ENCODE measurements at places on chromosomes 5 and 9.

DNA sequence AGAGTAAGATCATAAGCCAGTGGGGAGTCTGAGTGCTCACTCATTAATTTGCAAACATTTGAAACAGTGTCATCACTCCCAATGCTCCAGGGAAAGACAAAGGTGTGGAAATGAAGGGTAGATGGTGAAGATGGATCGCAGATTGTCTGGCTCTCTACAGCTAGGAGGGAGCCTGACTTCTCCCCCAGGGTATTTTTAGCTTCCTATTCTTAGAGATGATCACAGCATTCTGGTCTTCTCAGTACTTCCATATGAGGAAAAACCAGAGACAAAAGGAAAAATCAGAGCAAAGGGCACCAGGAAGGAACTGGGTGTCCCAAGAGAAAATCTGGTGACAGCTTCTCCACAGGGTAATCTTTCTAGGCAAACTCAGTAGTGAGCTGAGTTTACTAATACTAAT lies 401.9 kb upstream of the GRIA1 start:
- no peak for DNase-seq

DNA sequence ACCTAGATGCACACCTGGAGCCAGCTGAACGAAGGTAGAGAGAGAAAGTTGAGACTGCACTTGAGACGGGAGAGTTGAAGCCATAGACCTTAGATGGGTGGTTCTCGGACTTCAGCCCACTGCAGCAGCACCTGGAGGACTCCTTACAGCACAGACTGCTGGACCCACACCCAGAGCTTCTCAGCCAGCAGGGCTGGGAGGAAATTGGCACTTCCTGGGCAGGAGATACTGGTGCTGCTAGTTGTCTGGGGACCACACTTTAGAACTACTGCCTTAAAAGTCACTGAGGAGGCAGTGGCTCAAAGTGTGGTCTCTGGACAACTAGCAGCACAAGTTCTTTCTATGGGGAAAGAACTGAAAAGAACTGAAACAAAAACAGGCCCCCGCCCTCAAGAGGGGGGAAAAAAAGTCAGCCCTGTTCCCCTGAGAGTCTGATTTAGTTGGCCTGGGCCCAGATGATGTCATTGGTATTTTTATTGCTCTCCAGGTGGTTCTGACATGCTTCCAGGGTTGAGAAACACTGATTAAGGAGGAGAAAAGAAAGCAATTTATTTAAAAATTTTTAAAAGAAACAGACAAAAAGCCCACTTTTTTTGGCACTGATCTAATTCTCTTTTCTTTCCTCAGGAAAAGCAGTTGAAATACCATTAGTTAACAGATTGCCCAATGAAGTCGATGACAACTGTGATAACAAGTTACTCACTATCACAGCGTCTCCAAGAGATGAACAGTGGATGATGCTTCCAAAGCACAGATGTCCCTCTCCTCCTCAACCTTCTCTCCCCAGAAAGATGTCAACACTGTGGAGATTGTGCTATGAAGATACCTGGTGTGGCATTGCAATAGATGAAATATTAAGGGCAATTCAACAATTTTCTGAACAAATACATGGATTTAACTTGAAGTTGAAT lies 73.6 kb upstream of the ADAMTS16 start:
- DNase-seq: no peak

DNA sequence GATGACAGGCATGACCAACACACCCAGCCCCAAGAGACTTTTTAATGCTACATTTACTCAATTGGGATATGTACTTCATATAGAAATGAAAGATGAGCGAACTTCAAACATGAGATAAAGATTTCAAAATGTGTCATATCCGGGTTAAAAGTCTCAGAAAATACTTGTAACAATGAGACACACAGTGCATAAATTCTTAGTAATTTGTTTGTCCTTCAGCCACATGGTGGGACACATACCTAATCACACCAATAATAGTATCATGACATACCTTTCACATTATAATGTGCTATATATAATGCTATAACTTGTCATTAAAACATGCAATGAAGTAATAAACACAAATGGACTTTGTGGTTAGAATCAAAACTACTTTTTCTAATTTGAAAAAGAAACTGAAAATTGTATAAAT lies 204.7 kb upstream of the RFX3 start:
- no peak for DNase-seq

DNA sequence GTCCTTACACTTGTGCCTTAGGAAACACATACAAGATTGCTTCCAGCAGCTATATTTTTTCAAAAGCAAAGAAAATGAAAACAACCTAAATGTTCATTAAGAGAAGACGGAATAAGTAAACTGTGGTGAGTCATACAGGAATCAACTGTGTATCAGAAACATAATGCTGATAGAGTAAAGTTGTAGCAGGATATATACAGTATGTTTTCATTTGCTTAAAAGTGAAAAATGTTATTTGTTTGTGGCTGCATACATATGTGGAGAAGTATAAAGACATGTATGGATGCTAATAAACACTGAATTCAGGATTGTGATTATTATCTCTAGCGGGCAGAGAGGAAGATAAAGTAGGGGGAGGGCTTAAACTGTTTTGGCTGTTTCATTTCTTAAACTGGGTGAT lies 8.3 kb downstream of the DCTN4 start:
- no peak for DNase-seq

DNA sequence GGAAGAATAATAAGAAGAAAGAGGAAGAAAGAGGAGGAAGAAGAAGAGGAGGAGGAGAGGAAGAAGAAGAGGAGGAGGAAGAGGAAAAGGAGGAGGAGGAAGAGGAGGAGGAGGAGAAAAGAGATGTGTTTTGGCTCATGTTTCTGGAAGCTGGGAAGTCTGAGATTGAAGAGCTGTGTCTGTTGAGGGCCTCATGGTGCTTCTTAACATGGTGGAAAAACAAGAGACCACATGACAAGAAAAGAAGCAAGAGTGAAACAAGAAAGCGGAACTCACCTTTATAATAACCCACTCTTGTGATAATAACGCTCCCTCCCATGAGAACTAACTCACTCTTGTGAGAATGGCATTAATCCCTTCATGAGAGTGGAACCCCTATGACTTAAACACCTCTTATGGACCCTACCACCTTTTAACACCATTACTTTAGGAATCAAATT lies 36.1 kb upstream of the RANBP6 start:
- DNase-seq: no peak

DNA sequence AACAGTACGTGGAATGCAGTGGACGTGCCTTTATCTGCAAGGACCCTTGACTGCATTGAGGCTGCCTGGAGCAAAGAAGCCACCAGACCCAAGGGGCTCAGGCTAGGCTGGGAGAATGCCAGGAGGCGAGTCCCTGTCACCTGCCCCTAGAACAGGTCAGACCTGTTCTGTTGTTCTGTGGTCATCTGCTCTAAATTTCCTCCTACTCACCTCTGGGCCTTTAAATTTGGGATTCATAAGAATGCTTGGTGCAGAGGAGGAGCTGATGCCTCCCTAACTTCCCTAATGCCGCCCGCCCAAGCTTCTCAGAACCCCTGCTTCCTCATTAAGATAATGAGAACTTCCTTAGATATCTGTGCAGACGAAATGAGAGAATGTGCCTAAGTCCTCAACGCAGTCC lies 32.0 kb downstream of the DAPK1 start:
- DNase-seq: no peak

- DNase-seq: no peak
Observed at GRCh38 chr5:125140855-125141254, 394.4 kb upstream of the ZNF608 start.

DNA sequence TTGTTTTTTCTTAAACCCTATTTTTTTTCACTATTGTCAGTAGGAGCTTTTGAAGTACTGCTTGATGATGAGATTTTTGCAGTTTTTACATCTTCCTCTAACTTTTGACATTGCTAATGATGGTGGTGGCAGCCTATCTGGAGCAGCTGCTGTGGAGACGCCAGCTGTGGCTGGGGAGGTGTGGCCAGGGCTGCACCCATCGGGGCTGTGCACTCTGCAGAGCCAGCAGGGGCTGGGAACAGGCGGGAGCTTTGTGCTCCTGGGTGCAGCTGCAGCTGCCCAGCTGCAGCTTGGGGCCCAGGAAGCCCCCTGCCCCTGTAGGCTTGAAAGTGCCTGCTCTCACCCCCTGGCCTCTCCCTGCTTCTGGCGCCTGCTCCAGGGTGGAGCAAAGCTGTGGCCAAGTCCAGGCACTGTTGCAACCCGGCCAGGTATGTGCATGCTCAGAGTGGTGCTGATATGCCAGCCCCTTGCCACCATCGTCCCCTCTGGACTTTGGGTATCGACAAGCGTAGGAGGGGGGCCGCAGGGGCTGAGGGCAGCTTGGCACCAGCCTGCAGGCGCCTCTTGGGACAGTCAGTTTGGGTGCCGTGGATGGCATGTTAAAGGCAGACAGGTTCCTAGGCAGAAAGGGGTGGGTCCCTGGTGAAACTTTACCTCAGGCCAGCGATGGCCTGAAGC lies 39.2 kb downstream of the FER start:
- DNase-seq: no peak

- no peak for DNase-seq
Observed at GRCh38 chr5:145908206-145908960, 28.0 kb upstream of the SH3RF2 start.

DNA sequence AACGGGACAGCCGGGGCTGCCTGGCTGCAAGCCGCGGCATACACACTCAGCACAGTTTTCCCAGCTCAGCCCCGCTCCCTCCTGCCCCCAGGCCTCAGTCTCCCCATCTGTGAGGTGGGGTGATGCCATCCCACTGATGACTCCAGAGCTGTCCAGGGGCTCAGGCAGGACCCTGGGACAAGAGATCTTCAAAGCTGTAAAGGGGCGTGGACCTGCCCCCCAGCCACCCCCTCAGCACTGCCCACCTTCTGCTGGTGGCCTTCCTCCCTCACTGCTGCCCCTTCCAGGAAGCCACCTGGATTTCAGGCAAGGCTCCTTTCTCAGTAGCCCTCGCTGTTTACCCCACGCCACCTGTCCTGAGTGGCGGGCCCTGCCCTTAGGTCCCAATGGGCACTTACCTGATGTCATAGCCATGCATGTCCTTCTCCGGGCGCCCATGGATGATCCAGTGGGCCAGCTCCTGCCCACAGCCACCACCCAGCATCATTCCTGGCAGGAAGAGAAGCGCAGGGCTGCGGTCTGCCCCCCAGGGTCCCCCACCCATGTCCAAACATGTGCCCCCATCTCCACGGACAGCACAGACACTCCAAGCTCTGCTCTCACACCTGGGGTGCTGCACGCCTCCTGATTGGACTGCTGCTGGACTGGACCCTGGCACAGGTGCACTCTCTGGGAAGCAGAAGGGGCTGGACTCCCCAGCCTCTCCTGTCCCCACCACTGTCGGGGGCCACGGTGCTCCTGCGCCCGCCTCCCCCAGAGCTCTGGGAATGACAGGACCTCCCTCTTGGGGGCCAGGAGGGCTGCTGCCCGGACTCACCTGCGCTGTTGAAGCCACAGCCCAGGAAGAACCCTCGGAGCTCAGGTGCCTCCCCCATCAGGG lies 25.7 kb downstream of the SARDH start:
- DNase-seq: no peak

GRCh38 chr5:127423173-127423798 lies 94.2 kb upstream of the PRRC1 start:
- no peak for DNase-seq

DNA sequence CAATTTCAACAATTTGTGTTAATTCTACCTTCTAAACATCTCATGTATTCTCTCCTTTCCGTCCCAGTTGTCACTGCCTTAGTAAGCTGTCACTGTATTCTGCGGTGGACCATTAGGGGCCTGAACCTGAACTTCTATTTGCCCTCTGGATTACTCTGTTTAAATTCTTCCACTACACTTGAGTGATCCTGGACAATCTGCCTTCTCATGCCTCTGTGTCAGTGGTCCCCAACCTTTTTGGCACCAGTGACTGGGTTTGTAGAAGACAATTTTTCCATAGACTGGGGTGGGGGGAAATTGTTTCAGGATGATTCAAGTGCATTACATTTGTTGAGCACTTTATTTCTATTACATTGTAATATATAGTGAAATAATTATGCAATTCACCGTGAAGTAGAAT lies 1157.6 kb upstream of the SEMA6A start:
- no peak for DNase-seq

GRCh38 chr5:83443534-83443933 lies 28.0 kb upstream of the VCAN start:
- DNase-seq: no peak

- no peak for DNase-seq
Observed at GRCh38 chr5:42595597-42595996, 161.0 kb upstream of the CCDC152 start.

DNA sequence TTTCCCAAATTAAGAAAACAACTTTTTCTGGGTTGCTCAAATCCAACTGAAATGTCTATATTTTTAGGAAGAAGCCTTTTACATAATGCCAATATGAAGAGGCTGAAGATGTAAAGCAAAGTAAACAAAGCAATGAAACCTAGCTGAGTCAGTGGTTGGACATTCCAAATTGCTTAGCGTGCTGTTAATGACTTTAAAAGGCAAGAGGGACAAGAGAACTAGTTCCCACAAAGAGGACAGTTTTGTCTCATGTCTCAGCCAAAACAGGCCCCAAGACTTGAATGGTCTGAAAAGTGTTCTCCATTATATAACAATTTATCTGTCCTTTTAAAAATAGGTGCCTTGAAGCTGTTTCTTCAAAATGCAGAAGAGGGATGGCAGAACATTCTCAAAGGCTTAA lies 407.0 kb downstream of the ENC1 start:
- no peak for DNase-seq

DNA sequence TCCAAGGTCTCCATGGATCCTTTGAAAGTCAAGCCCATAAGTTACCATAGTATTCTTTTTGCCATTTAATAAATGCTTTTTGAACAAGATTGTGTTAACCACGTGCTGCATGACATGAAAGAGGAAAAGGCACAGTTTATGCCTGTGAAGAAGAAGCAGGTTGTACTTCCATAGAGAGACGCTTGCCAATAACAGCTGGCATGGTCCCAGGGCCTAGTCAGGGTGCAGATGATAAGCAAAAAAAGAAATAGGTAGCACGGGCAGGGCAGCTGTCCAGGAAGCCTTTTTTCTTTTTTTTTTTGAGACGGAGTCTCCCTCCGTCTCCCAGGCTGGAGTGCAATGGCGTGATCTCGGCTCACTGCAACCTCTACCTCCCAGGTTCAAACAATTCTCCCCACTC lies 71.8 kb upstream of the CLINT1 start:
- no peak for DNase-seq

DNA sequence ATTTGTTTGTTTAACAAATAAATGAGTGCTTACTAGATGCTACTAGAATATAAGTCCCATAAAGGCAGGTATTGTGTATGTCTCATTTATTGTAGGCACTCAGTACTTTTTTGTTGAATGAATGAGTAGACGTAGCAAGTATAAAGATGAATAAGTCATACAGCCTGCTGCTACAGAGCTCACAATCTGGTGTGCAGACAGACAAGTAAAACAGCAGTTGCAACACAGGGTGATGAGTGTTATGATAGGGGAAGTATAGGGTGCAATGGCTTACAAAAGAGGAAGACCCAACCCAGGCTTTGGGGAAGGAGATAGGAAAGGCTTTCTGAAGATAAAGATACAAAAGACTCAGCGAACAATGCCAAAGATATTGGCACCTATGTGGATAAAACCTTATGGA lies 47.7 kb downstream of the SH3RF2 start:
- no peak for DNase-seq

DNA sequence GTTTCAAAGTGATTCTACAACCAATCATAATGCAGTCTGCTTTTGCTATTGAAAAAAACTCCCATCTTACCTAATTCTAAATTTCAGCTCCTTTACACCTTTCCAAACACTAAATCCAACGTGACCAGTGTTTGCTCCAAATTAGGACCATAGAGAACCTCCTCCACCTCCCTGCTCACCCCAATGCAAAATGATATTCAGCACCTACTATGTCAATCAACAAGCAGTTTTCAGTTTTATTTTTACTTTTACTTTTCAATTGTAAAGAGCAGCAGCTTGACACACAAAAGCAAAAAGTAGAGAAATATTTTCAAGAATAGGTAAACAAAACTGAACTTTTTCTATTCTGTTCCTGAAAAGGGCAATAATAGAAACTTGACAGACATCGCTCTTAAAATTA lies 3.4 kb downstream of the FAM13B start:
- DNase-seq: no peak
